ENCODE measurements at places on chromosomes 16 and 17.
A peak's percentile ranks its signal among the peaks of the same experiment; 100 is the strongest.

- no peak for ATAC-seq
These were observed 9.1 kb upstream of the CACNG3 start for GRCh38 chr16:24246911-24247607.

DNA sequence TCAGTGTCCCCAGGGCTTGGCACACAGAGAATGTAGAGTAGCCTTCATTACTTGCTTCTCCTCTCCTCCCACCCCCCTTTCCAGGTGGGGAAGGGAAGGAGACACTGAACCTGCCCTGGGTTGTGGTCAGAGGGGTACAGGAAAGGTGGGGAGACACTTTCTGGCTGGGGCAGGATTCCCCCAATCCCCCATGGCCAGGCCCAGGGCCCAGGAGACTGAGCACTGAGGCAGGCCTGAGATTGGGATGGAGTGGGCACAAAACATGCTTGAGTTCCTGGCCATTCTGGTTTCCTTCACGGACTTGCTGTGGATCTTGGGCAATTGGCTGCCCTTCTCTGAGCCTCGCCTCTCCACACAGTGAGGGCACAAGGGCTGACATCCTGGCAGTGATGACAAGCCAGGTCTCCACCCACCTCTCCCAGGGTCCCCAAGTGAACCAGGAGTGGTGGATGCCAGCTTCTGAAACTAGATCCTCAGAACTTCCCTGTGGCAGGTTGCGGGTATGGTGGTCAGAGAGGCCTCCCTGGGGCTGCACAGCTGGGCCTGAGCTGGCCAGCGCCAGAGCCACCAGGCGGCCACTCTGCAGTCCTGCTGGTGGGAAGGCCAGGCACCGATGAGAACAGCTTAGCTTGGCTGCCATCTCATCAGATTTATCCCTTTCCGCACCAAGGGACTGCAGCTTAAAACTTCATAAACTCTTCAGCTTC is 9.3 kb downstream of the ZNF629 start:
- ATAC-seq = no peak

DNA sequence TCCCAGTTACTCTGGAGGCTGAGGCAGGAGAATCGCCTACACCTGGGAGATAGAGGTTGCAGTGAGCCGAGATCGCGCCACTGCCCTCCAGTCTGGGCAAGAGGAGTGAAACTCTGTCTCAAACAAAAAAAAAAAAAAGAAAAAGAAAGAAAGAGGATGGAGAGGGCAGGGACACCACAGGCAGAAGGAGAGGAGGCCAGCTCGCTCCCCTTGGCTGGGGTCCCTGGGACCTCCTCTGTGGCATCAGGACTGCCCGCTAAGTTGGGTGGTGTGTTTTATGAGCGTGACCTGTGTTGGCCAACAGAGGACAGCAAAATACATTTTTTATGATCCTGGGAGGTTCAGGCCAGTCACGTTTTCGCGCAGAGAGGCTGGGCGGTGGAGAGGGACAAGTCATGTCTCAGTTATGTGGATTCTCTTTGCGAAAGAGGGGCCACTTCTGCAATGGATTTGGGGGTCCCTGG is 229.6 kb downstream of the MRTFB start:
- ATAC-seq = peak; percentile 44

GRCh38 chr16:8950580-8951077 is 13.1 kb downstream of the USP7 start:
- ATAC-seq = no peak

DNA sequence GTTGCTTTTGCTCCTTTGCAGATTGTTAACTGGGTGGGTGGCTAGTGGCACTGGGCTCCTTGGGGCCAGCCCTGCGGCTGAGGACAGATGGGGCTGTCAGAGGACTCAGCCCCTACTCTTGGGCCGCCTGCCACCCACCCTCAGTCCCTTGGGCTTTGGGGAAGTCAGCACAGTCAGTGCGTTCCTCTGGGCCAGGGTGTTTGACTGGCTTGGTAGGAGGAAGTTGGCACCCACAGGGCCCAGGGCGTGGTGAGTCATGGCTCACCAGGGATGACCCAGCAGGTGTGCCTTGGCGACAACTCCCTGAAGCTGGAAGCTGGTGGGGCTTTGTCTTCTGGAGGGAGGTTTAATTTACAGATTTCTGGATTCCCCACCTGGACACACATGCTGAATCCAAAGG is 32.4 kb downstream of the HAPSTR1 start:
- ATAC-seq = peak; percentile 46

DNA sequence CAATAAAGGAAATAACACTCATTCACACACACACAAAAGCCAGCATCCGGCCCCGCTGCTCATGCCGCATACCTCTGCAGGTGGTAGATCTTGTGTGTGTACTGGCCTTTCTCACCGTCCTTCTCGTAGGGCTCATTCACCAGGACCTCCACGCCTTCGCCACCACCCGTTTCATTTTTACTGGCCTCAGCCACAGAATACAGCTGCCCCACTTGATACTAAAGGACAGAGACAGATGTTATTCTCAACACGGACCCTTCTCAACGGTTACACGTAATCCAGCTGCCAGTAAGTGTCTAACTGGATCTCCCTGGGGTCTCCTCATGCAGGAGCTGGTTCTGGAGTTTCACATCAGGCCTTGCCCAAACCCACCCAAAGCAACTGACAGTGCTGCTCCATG is 9.7 kb downstream of the PITPNA start:
- no peak for ATAC-seq

GRCh38 chr17:72387487-72387886 is 266.7 kb downstream of the SOX9 start:
- ATAC-seq = no peak

DNA sequence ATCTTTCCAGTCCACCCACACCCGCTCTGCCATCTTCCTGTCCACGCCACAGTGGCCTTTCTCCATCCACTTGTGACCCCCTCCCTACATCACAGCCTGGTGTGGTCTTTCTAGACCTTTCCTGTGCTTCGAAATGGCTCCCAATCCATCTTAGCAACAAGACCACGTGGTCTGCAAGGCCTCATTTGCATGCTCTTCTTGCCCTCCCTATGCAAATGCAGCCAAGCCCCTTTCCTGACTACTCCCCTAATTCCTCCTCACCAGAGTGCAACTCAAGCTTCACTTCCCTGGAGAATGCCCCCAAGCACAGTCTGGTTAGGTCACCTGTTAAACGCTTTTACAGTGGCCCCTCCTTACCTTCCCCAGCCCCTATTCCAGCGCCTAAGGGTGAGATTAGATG is 6.1 kb downstream of the PPP1R9B start:
- ATAC-seq = no peak

- no peak for ATAC-seq
These were observed 74.5 kb downstream of the KATNIP start for GRCh38 chr16:27624154-27625049.

DNA sequence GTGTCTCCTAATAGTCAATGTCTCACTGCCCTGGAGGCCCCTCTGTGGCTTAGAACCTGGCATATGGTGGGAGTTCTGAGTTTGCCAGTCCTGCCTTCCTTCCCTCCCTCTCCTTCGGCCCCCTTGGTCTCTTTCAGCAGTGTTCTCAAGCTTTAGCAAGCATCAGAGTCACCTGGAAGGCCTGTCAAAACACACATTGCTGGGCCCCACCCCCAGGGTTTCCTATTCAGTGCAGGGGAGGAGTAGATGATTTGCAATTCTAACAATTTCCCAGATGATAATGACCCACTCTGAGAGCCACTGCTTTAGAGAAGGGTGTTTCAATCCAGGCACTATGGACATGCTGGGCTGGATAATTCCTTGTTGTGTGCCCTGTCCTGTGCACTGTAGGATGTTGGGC is 26.4 kb upstream of the TMEM220 start:
- no peak for ATAC-seq

- no peak for ATAC-seq
These were observed 21.1 kb upstream of the SPATA32 start for GRCh38 chr17:45282683-45283644.

DNA sequence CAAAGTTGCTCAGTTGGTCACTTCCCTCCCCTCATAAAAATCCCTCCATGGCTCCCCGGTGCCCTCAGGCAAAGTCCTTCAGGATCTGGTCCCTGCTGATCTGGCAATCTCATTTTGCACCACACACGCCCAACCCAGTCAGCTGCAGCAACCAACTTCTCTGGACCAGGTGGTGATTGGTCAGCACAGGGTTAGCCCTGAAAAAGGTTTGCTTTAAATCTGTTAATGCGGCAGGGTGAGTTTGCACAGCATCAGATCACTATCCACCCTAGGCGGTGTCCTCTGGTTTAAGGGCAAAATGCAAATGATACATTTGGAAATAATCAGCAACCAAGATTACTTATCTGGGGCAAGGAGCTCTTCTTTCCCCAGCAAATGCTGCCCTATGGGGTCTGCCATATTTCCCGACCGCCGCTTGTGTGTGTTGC is 42.9 kb upstream of the TNRC6C start:
- ATAC-seq = no peak

GRCh38 chr17:59643159-59644140 is 23.8 kb downstream of the CLTC start:
- peak; percentile 56 for ATAC-seq

- peak; percentile 71 for ATAC-seq
These were observed 32.8 kb upstream of the NUDT16L1 start for GRCh38 chr16:4660454-4661007.

DNA sequence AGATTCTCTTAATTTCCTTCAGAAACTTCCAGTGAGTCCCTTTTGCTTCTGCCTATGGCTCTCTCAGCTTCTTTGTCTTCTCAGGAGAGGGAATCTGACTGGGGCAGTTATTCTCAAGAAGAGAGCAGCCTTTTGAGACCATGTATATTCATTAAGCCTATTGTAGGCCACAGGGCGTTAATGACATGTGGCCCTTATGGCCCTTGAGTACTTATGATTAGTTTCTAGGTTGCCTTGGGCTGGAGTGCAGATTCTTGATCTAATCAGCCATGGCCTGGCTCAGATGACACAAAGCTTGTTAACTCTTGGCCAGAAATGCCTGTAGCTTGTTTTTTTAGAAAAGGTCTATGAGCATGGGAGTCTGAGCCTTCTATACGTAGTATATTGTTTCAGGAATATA is 17.4 kb downstream of the MFSD11 start:
- no peak for ATAC-seq

GRCh38 chr16:1871974-1872635 is at the start of gene MEIOB:
Gene MEIOB (minus strand): TSS chr16:1872164. CDS start chr16:1868175, 3,989 bp downstream.
- no peak for ATAC-seq

- ATAC-seq = no peak
These were observed 137.2 kb downstream of the SNX11 start for GRCh38 chr17:48244814-48245213.

- no peak for ATAC-seq
These were observed 108.0 kb downstream of the CCDC182 start for GRCh38 chr17:57636985-57637665.

- no peak for ATAC-seq
These were observed 36.9 kb upstream of the TRAP1 start for GRCh38 chr16:3754081-3754703.

DNA sequence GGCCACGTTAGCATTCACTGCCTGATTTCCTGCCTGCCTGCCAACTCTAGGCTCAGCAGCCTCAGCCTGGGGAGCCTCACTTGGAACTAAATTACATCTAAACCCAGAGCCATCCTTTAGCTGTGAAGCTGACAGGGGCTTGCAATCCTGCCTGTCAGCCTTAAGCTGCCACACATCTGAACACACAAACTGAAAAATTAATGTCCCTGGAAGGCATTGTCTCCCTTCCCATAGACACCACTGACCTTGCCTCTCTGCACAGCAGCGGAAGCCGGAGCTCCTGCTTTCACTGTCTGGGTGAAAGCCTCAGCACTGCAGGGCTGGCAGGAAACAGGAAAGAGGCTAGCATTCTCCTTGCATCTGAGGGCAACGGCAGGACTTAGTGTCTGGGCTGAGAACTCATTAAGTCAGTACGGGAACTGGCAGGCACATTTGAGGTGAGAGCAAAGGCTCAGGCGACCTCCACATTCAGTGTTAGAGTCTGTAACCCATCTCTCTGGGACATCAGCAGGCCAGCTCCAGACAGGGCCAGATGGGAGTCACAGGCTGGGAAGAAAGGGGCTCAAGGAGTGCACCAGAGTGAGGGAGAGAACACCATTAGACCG is 452.4 kb upstream of the C16orf82 start:
- ATAC-seq = no peak

DNA sequence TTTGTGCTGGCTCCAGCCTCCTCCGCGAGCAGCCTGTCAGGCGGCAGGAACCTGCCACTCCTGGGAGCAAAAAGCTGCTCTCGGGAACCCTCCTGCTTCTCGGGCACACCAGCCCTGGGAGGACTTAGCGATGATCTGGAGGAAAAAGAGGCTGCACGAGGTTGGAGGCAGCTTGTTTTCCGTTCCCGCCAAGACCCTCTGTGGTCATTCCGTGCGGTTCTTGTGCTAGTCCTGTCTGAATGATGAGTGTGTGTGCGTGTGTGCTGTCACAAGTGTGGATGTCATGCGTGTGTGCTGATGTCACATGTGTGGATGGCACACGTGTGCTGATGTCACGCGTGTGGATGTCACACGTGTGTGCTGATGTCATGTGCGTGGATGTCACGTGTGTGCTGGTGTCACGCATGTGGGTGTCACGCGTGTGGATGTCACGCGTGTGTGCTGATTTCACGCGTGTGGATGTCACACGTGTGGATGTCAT is 150.0 kb downstream of the NPIPB11 start:
- no peak for ATAC-seq

GRCh38 chr17:11205659-11206058 is 35.4 kb upstream of the SHISA6 start:
- ATAC-seq = no peak
